GM12878 (cell line): ENCODE measurements at places on chromosomes 7 and 10.

DNA sequence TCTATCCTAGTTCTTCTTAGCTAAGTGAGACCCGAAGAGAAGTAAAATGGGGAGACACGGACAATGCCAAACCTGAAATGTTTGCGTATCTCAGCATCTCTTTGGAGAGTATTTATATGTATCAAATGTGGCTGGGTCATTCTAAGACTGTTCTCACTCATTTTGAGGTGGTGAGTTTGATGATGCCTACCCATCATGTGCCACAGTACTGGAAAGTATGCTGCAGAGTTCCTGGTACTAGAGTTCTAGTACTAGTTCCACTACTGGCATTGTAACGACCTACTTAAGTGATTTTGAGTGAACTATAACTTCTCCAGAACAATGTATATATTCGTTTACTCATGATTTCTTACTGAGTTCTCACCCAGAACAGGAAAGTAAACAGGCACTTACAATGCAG lies 41.9 kb downstream of the ARMC3 start:
- DNase-seq, result no peak

DNA sequence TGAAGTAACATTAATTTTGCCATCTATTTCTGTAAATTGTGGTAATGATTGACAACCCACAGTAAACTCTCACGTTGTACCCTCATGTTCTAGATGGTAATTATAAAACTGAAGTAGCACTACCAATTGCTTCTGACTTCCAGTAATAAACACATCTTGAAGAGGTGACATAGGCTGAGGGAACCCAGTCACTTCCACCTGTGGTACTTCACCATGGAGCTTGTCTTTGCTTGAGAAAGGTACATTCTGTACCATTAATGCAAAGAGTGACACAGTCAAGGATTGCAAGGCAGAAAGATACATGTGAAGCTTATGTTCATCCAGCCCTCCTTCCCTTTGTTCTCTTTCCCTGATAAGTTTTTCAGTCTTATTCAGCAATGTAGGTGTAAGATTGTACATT lies 11.2 kb downstream of the CAPZA2 start:
- DNase-seq, result no peak

GRCh38 chr7:25289518-25289917 lies 61.2 kb upstream of the NPVF start:
- DNase-seq, result no peak

DNA sequence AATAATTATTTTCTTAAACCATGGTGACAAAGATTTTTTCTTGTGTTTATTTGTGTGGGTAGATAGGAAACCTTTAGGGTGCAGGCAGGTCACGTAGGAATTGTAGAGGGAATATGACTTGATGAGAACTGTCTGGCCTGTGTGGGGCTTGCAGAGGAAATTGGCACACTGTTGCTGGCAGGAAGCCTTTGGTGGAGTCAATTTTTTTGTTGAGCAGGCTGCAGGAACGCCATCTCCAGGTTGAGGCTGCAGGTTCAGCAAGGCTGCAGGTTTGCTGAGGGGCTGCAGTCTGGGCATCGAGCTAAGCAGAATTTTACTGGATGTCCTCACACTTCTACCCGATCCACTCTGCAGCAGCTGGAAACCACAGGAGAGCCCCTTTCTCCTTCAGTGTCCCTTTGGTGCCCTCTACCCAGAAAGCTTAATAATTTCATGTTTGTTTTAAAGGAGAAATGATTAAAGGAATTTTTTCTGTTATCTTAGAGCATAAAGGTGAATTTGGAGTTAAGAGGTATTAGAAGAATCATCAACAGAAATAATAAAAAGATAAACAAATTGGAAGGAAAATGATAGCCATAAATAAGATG lies 37.0 kb downstream of the TBC1D12 start:
- no peak for DNase-seq

GRCh38 chr10:132845780-132846595 lies 60.0 kb upstream of the NKX6-2 start:
- no peak for DNase-seq

DNA sequence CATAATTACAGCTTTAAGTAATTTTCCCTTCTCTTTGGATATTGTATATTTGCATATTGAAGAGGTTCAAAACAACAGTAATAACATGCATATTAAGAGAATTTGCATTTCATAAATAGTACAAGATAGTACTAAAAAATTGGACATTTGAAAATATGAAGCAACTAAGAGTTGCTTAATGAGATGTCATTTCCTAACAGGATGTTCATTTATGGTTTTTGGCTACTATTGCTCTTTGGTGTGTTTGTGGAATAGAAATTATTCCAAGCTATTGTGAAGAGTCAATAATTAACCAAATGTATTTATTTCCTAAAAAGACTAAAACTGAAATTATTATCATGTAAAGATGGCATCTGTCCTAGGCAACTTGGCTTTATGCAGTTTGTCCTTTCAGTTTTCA lies 4.1 kb upstream of the SGCE start:
- DNase-seq, result no peak

DNA sequence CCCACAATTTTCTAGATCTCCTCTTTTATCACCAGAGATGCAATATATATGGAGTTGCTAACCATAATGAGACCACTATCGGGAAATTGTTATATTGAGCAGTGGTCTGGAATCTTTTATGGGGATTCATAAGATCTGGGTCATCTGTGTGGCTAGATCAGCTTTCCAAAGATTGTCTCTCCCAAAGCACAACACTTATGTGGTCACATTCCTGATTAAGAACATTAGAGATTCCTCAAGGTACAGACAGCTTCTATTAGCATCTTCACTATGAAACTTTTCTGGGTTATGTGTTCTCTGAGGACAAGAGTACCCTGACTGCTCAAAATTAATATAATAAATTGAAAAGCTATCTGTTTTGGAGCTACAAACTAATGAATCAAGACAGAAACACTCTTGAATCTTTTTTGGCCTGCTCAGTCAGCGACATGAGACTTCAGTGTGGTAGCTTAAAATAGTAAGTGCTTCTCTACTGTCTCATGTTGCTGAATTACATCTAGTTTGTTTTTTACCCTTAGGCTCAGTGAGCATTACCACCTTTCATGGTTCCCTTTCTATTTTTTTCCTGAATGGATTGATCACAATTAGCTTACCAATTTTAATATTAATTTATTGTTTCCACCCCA lies 42.6 kb upstream of the STRIP2 start:
- no peak for DNase-seq

DNA sequence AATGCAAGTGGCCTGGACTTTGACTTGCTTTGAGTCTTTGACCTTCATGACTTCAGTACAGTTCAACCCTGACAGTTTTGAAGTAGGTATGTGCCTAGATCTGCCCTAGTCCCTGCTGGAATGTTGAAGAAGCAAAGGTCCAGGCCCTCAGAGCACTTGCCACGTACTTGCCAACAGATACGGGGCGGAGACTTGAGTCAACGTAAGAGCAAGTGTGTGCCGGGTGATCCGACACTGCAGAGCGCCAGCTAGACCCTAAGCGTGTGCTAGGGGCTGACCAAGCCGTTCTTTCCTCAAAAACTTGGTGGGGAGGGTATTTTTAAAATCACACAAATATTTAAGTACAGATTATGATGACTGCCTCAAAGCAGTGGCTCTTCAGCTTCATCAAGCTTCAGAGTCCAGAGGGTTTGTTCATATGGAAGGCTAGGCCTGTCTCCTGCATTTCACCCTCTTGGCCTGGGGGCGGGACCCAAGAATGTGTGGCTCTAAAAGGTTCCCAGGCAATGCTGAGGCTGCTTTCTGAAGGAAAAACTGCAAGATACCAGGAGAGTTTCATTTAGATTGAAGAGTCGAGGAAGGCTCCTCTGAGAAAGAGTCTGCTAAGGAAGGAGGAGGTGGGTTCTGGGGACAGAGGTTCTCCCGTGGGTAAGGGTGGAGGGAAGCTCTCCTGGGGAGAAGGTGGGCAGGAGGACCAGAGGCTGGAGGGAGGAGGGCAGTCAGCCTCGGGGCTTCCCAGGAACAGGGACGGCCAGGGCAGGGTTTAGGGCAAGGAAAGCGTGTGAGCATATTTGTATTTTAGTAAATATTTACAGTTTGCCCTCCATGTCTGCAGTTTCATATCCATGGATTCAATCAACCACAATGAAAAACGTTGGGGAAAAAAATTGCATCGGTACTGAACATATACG lies 160.3 kb downstream of the EGFR start:
- no peak for DNase-seq

GRCh38 chr10:127041552-127041951 lies 136.3 kb downstream of the DOCK1 start:
- DNase-seq, result no peak

- no peak for DNase-seq
These were observed 103.8 kb upstream of the APBB1IP start for GRCh38 chr10:26334232-26334931.

- DNase-seq, result no peak
These were observed 118.7 kb downstream of the PARD3 start for GRCh38 chr10:34696423-34696822.

DNA sequence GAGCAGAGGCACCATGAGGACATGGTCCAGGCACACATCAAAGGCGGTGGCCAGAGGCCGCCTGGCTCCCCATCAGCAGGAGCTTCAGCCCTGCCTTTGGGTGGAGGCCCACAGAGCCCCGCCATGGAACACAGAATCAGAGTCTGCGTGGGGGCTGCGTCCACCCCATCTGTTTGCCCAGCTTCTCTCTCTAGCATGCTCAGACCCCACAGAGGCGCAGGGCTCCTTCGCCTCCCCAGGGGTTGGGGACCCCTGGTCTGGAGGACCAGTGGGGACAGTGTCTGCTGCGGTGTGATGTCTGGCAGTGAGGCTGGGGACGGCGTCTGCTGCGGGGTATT lies 321.9 kb downstream of the PTPRN2 start:
- DNase-seq, result no peak

DNA sequence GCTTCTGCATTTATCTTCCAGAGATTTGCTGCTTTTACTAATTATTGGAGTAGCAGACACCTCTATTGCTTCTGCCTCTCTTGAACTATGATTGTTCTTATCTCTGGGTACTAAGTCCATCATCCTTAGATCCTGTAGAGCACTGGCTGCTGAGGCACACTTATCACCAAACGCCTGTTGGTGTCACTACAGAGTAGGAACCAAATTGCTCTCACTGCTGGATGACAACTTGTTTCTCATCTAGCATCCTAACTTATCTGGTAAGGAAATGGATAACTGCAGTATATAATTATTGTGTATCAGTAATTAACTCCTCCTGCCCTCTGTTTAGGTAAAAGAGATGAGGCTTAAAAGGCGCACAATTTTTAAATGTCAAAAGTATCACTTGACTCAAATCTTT lies 1059.4 kb downstream of the NRG3 start:
- no peak for DNase-seq

GRCh38 chr7:48782511-48782910 lies 141.8 kb upstream of the CDC14C start:
- no peak for DNase-seq

DNA sequence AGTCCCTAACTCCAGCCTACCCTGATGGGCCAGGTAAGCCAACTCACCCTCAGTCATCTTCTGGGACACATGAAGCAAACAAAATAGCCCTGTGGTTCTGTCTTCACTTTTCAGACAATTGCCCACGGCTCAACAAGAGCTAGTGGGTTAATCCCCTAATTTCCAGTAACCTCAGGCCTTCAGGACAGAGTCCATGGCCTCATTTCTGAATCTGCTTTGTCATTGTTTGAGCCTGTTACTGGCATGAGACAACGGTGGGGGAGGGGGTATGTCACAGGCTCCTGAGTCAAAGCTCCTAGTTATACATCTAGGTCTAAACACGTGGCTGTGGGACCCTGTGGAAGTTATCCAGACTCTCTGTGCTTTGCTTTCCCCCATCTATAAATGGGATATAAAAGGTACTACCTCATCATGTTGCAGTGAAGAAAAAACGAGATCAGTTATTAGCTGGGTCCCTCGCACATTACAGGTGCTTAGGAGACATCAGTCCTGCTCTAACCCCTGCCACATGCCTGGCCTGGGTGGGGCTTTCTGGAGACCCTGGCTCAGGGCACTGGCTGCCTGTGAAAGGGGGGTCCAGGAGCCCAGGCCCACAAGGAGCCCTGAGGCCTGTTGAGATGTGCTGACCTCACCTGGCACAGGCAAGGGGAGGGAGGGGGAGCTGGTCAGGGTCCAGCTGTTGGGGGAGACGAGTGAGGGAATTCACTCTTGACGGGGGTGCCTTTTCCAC lies 16.5 kb downstream of the MAT1A start:
- no peak for DNase-seq

DNA sequence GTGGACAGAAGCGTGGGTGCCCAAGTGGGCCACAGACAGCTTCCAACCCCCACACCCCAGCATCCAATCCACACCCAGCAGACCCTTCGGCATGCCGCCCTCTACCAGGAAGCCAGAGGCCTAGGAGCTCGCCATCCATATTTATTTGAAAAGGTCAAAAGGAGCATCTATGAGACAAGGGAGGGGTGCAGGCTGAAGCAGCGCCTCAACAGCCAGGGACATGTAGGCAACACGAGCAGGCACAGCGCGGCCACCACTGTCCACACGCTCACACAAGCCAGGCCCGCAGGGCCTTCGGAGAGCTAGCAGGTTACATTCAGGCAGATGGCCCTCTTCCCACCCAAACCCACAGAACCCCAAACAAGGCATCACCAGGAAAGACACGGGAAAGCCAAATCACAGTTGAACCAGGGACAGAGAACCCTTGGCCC lies 34.6 kb downstream of the PSAP start:
- DNase-seq, result no peak

DNA sequence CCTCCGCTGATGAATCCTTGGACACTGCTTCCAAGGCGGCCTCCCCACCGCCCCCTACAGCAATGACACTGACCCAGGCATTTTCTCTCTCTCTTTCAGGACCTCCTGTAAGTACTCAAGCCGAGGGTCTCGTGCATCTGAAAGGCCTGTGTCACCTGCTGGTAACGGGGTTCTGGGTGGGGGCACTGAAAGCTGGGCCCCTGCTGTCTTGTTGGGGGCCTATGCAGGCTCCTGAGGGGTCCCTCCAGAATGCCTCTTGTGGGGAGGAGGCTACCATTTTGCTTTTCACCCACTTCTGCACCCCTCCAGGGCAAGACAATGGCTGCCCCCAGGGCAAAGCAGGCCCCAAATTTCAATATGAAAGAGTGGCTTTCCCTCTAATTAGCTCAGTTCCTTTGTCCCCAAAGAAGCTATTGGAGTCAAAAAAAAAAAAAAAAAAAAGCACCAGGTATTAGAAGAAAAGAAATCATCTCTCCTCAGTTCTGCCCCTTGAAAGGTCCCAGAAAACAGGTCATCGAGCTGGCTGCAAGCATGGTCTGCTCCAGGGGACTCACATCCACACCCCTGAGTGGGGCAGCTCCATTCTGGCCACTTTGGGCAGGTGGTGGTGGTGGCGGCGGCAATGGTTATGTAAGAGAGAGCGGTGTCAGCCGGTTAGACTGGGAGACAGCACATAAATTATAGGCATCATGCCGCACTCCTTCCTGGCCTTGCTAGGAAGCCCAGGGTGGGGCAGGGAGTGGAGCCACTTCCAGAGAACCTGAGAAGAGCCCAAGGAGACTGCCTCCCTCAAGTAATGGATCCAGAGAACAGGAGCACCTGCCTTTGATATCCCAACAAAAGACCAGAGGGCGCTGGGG lies 66.2 kb downstream of the COL13A1 start:
- no peak for DNase-seq

DNA sequence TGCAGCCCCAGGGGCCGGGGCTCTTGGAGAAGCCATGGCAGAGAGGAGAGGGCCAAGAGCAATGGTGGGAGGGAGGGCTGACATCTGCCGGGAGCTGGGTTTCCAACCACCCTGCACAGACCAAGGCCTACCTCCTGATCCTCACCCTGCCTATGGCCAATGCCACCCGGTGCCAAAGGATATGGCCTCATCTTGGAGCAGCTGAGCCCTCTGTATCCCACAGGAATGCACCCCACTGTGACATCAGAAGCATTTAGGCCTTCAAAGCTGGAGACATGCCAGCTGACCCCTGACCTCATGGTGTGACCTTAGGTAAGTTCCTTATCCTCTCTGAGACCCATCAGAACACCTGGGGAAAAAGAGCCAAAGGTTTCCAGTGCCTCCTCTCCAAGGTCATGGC lies 113.6 kb upstream of the ZMIZ1 start:
- no peak for DNase-seq

- no peak for DNase-seq
These were observed 5.2 kb upstream of the SAMD8 start for GRCh38 chr10:75106242-75106641.
